ENCODE measurements at places on chromosomes 11 and 22.

GRCh38 chr22:38870312-38870741, 1.7 kb downstream of the CBX6 start:
- DNase-seq: peak; percentile 88

DNA sequence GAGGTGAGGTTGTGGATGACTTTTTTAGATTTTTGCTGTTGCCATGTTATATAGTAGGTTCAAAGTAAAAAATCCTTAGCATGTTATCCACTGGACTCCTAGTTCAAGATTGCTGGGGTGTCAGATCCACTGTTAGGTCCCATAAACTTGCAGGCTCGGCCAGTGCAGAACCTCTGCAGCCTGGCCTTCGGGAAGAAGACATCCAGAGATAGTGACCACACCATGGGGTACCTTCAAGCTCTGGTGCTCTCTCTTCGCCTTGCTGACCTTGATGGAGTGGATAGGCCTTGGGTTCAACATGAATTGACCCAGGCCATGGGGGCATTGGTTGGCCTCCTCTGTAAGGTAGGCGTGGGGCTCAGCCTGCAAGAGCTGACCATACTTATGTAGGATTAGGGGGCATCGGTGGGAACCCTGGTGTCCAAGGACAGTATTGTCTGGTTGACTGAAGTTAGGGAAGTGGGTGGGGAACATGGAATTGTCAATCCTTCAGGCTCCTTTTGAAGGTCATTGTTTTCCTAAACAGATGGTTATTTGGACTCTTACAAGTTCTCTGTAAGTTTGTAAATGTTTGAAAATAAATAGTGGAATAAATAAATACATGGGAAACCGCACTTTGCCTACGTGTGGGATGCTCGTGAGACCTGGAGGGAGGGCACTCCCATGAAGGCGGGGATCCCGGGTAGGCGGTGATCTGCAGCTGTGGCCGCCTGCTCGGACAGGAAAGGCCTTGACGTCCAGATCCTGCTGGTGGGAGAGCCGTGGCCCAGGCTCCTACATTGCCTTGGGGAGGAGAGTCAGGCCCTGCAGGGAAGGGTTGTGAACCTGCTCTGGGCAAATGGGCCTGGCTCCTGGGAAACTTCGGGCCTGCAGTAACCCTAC, 37.1 kb downstream of the BCR start:
- no peak for DNase-seq

DNA sequence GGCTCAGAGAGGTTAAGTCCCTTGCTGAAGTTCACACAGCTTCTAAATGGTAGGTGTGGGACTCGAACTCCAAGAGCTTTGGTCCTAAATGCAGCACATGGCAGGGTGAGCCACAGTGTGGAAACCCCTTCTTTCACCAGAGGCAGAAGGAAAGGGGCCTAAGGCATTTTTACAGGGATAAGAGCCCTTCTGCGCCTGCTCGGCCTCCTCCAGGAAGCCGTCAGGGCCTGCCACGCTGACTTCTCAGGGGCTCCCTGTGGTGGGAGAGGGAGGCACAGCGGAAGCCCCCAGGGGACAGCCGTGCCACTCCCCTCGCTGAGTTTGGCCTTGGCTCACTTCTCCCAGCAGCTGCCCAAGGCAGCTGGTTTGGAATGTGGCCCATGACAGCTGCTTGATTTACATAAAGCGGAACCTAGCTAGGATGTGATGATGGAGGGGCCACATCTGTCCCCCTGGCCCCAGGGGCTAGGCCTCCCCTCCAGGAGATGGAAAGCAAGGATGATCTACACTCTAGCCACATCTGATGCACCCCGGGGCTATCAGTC, 35.4 kb downstream of the CD82 start:
- no peak for DNase-seq

DNA sequence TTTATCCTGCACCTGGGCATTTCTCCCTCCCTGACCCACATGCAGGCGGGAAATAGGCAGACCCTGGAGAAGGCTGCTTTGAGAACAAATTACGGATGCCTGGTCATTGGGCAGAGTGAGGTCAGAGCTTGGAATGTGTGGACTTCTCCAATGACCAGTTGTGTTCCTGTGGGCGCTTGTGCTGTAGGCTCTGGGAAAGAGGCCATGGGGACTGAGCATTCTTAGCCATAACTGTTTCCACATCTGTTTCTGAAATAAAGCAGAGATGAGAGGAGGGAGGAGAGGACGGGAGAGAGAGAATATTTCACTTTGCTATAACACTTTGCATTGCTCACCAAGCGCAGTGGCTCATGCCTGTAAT, 11.2 kb upstream of the TMEM184B start:
- DNase-seq: peak; percentile 84

- no peak for DNase-seq
These were observed 1.4 kb downstream of the SREBF2 start for GRCh38 chr22:41834005-41834944.

- DNase-seq: no peak
These were observed 39.8 kb upstream of the PRSS23 start for GRCh38 chr11:86760577-86760976.

DNA sequence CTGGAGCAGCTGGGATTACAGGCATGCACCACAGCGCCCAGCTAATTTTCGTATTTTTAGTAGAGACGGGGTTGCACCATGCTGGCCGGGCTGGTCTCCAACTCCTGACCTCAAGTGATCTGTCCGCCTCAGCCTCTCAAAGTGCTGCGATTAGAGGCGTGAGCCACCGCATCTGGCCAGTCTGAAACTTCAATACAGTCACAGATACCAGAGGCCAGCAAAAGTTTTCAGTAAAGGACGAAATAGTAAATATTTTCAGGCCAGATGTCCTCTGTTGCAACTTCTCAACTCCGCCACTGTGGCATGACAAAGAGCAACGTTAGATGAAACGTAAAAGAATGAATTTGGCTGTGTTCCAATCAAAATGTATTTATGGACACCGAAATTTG, 403.6 kb downstream of the MN1 start:
- DNase-seq: peak; percentile 31

DNA sequence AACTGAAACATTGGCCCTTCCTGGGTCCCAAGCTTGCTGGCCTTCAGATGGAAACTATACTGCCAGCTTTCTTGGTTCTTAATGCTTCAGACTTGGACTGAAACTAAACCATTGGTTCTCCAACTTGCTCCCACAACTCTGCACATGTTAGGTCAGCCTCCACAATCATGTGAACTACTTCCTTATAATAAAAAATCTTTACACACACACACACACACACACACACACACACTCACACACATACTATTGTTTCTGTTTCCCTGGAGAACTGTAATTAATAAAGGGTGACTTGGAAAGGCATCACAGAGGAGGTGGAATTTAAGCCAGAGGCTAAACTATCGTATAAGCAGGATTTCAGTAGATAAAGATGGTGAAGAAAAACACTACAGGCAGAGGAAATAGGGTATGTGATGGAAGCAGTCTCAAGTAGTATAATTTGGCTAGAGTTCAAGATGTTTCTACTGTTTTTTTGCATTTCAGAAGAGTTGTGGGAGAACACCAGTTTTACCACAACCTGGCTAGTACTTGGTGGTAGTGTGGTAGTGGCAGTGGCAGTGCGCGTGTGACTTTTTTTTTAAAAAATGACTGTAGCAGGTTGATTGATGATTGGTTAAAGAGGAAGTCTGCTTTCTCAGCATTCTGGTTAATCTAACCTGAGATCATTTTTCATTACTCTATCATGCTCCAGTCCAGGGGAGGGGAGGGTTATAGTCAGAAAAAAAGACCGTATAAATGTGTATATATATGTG, 70.1 kb downstream of the PDE3B start:
- DNase-seq: no peak

- peak; percentile 75 for DNase-seq
These were observed 4.2 kb upstream of the RASGRP2 start for GRCh38 chr11:64747961-64748665.

DNA sequence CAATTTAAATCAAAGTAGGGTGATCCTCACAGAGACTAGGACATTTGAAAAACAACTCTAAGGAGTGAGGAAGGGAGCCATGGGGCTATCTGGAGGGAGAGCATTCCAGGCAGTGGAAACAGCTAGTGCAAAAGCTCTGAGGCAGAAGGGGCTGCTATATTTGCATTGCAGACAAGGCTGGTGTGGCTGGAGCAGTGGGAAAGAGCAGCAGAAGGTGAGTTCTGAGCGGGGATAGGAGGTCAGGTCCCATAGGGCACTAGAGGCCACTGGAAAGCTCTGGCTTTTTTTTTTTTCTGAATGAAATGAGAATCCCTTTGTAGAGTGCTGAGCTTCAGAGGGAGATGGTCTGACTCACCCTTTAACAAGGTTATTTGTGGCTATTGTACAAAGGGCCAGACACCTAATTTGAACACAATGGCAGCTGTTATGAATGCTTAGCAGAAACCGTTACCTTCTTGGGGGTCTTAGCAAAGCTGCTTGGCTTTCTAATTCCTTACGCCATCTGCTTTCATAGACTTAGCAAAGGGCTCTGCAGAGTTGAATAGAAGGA, 291.6 kb downstream of the BUD13 start:
- no peak for DNase-seq

DNA sequence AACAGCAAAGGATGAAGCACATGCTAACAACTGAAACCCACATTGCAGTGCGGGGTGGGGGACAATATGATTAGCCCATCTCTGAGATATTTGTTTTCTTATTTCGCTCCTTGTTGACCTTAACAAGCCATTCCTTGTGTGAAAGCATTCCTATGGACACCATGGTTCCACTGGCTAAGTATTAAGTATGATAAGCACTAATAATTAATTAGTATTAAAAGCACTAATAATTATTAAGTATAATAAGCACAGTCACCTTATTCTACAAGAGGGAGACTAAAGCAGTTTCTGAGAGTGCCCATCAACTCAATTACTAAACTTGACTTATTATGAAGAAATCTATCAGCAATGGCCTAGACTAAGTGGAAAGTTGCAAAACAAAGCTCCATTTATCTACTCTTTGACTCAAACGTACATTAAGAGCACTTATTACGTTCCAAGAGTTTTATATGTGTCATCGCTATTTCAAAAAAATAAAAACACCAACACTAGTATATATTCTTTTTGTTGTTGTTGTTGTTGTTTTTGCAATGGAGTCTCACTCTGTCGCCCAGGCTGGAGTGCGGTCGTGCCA, 65.3 kb downstream of the RBFOX2 start:
- DNase-seq: no peak

- DNase-seq: no peak
These were observed 24.0 kb downstream of the PRDM11 start for GRCh38 chr11:45170484-45170883.

- no peak for DNase-seq
These were observed 23.8 kb downstream of the PARVB start for GRCh38 chr22:44047891-44048301.

DNA sequence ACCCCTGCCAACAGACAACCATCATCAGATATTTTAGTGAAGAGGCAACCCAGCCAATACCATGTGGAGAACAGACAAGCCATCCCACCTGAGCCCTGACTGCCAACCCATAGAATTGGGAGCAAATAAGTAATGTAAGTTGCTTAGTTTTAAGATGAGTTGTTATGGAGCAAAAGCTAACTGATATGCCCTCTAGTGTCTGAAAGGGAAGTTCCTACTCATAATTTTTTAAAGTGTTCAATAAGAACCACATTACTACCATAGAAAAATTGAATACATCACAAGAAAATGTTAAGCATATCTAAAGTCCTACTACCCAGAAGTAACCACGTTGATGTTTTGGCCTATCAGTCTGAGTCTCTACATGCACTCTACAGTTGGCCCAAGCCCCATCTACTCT, 50.8 kb upstream of the SLC36A4 start:
- DNase-seq: no peak

- DNase-seq: no peak
These were observed 7.6 kb downstream of the PSMC3 start for GRCh38 chr11:47418454-47419259.

GRCh38 chr22:48881326-48881980, 946.2 kb downstream of the BRD1 start:
- DNase-seq: no peak

GRCh38 chr22:37905534-37906363, at the start of gene MICALL1:
Gene MICALL1 (plus strand): TSS chr22:37906297. CDS start chr22:37906423, 126 bp downstream.
- peak; percentile 92 for DNase-seq

DNA sequence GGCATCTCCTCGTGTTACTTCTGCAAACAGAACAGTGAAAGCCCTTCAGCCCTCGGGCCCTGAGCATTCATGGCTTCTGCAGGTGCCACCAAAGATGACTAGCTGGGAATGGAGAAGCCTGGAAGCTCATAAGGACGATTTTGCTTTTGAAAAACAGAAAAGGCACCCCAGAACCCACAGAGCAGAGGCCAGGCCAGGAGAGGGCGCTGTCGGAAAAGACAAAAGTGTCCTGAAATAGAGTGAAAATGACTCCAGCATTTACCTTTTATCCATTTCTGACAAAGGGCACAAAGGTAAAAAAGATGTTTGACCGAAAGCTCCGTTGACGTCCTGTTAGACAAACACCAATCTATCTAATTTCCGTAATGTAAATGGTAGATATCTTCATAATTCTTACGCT, 37.6 kb downstream of the ZNF195 start:
- peak; percentile 41 for DNase-seq

DNA sequence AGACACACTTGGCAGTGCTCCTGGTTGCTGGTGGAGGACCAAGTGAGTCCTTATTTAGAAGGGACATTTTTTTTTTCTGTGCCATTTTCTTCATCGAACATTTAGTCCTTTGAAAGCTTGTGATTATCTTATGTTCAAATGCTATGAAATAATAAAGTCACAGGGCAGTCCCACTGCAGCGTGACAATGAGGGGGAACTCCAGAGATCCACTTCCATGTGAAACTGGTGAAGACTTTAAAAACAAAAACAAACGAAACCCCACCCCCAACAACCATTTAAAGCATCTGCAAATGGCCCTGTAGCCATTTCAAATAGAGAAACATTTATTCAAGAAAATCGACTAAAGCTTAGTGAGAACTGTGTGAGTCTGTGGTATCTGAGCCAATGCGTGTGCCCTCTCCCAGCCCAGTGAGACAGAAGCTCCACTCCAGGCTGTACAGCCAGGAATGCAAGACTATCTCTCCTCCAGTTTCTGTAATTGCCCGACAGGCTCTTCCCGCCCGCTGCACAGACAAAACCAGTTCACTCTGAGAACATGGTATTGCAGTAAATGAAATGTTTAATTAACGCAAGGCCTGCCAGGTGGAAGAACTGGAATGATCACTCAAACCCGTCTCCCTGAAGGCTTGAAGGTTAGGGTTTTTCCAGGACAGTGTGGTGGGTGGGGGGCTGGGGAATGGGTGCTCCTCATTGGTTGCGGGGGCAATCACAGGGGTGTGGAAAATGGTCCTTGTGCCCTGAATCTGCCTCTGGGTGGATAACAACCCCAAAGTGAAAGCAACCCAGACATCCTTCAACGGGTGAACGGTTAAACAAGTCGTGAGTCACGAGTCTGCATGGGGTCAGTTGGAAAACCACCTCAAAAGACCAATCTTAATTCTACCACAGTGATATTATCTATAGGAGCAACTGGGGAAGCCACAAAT, 8.4 kb downstream of the KRTAP5-6 start:
- no peak for DNase-seq

DNA sequence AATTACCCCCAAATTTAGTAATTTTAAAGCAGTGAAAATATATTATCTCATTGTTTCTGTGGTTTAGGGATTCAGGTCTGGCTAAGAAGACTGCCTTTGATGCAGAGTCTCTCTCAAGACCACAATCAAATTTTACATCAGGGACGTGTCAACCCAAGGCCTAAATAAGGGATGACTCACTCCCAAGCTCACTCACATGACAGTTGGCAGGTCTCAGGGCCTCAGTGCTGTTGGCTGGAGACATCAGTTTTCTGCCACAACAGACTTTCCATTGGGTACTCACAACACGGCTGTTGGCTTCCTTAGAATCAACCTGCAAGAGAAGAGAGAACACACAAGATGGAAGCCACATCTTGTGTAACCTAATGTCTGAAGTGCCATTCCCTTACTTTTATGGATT, 377.3 kb downstream of the FAM181B start:
- no peak for DNase-seq
